ENCODE measurements at places on chromosomes 5 and 9.

DNA sequence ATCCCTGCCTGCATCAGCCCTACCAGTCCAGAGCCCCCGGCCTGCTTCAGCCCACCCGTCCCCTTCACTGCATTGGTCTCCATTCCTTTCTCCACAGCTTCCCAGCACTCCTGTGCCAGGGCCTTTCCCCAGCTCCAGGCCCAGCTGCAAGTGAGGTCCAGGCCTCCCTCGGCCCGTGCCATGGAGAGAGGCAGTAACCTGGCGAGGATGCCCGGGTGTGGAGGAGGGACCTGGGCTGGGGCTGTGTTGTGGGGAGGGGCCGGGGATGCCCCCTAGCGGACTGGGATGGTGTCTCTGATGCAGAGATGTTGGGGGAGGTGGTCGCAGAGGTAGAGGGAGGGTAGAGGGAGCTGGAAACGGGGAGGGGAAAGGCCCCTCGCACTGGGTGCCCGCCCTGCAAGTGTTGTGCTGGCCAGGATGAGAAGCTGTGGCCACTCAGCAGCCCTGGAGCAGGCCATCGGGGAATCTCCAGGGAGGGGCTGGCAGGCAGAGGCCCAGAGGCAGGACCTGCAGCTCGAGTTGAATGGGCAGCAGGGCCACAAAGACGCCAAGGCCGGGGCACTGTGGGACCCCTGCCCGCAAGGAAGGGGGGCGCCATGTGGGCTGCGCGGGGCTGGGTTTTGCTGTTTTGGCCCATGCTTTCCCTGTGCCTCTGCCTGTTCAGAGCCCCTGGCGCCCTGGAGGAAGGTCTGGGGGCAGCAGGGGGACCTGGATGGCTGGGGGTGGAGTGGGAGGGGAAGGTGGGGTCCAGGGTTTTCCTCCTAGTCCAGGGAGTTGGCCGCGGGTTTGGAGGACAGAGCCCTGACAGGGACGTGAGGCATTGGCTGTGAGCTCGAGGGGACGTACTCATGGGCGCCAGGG, 26.0 kb upstream of the NKD2 start:
- DNase-seq, result no peak

DNA sequence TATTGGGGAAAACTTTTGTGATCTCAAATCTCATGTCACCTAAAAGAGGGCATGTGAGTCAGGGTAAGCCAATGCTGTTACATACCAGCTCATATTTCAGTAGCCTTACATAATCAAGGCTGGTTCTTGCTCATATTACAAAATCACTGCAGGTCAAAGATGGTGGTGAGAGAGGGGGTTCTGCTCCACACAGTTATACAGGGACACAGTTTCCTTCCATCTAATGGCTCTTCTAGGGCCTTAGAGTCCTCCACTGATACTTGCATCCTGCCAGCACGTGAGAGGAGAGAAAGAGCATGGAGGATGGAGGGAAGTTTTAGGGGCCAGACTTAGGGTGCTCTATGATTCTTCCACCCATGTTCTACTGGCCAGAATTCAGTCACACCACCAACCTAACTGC, 130.0 kb downstream of the LIFR start:
- DNase-seq, result no peak

GRCh38 chr5:109805472-109805871, 115.7 kb downstream of the MAN2A1 start:
- no peak for DNase-seq

DNA sequence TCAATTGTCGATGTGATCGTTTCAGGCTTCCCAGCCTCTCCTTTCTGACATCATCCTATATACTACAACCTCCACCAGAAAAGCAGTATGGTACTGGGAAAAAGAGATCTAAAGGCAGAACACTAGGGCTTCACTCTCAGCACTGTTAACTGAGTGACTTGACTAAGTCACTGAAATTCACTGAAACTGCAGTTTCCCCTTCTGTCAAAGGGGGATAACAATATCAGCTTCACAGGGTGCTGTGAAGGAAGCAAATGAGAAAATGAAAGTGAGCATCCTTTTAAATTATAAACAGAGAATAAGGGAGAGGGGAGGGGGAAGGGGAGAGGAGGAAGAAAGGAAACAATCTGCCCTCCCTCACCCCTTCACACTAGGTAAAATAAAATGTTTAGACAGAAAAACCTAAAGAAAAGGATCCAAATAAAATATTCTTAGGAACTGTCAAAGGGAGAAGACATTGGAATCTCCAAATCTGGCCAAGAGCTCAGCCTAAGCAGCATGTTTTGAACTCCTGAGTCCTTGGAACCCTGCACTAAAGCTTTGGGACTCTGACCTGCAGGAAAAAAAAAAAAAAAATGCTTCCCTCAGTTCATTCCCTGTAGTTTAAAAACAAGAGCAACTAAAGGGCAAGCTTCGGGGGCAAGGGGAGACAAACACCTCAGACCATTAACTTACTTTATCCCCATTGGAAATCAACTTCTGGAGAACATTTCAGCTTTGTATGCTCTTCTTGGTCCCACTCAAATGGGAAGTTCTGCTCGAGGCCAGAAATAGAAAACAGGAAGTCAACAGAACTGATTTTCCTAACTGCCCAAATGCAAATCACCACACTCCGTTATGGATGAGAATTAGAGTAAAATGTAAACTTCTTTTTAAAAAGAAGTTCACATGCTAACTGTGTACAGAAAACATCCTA, 178.3 kb downstream of the DEPDC1B start:
- no peak for DNase-seq

GRCh38 chr5:6194906-6195612, 183.3 kb downstream of the MED10 start:
- no peak for DNase-seq

DNA sequence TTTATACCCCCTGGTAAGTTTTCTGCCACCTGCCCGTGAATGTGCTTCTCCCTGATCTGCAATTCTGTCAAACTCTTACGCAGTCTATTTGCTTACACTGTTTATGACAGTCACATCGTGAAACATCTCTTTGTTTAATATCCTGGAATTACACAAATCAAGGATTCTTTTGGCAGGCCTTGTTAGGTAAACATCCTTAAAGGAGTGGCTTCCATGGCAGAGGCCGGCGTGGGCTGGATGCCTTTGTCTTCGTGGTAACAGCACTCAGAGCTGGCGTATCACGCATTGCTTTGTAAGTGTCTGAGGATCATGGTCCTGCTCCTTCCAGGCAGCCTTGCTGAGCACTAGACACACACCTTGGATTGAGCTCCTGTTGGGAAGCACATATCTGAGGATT, 145.7 kb downstream of the IRX1 start:
- DNase-seq, result no peak

- DNase-seq, result no peak
These were observed 4.4 kb downstream of the SSNA1 start for GRCh38 chr9:137192859-137193258.
